ENCODE measurements at places on chromosomes 13 and 19.

- DNase-seq: no peak
Measured at GRCh38 chr13:85806553-85807175, 7.4 kb upstream of the SLITRK6 start.

GRCh38 chr19:16497042-16497441 is 848 bp downstream of the C19orf44 start:
- no peak for DNase-seq

DNA sequence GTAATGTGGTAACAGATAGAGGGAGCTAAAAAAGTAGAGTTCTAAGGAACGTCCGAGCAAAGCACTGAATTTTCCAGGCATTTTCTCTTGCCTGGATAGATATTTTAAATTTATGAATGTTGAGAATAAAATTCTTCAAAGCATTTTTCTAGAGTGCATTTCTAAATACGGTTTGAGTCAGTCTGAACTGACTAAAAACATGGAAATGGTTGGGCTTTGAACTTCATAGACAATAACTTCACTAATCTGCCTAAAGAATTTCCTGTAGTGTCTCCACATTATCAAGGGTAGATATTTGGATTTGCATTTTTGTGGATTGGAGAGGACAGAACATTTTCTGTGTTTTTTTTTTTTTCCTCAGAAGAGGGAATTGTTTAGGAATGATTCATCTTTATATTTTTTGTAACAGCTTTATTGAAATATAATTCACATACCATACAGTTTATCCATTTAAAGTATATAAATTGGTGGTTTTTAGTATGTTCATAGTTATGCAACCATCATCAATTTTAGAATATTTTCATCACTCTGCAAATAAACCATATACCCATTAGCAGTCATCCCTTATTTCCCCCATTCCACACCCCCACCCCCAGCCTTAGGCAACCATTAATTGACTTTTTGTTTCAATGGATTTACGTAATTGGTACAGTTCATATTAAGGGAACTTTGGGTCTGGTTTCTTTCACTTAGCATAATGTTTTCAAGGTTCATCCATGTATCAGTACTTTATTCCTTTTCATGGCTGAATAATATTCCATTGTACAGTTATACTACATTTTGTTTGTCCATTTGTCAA is 20.7 kb downstream of the GARRE1 start:
- DNase-seq: no peak

GRCh38 chr19:12769689-12770088 is 5.7 kb downstream of the HOOK2 start:
- DNase-seq: peak; percentile 85

GRCh38 chr19:22527554-22527953 is 105.4 kb upstream of the ZNF98 start:
- DNase-seq: no peak

- DNase-seq: no peak
Measured at GRCh38 chr19:48686088-48686487, 9.7 kb upstream of the FUT2 start.

- peak; percentile 40 for DNase-seq
Measured at GRCh38 chr19:13537454-13537853, 31.2 kb upstream of the CACNA1A start.

GRCh38 chr13:62626771-62627170 is 1211.1 kb upstream of the PCDH20 start:
- DNase-seq: peak; percentile 81

DNA sequence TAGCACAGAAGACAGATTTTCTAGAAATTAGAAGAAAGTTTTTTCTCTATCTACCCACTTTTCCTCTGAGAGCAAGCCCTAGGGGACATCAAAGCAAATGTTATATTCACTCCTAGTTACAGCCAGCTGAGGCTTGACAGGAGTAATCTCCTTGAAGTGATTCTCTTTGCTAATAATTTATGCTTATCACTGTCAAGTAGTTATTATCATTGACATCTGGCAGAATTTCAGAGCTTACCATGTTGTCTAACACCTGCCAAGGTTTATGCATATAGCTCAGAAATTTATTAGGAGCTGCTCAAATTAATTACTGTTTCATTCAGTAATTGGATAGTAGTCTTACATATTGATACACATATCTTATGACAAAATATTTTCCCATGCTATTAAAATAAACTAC is 465.9 kb upstream of the ATXN8OS start:
- DNase-seq: no peak

DNA sequence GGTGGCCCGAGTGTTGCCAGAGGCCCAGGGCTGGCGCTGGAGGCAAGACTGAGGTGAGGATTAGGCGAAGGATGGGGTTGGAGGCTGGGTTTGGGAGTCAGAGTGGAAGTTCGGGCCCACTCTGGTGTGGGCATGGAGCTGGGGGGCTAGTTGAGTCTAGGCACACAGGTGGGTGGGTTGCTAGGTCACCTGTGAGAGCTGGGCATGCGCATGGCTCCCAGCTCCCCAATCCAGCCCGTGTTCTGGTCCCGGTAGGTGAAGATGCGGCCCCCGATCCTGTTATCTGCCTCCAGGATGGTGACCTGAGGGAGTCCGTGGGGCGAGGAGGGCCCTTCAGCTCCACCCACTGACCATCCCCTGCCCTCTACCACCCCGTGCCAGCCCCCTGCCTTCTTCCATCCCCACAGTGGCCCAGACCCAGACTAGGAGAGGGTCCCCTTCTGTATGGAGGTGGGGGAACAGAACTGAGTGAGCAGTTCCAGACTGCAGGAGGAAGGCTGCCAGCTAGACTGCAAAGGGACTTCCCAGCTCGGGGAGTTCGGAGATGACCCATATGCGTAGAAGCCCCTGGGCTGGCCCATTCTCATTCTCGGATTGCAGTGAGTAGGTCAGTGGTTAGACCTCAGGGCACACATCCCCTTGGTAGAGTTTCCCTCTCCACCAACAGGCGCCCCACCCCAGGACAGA is 1.7 kb downstream of the IL4I1 start:
- DNase-seq: no peak

GRCh38 chr19:48867123-48867745 is 1.2 kb downstream of the PLEKHA4 start:
- DNase-seq: no peak

DNA sequence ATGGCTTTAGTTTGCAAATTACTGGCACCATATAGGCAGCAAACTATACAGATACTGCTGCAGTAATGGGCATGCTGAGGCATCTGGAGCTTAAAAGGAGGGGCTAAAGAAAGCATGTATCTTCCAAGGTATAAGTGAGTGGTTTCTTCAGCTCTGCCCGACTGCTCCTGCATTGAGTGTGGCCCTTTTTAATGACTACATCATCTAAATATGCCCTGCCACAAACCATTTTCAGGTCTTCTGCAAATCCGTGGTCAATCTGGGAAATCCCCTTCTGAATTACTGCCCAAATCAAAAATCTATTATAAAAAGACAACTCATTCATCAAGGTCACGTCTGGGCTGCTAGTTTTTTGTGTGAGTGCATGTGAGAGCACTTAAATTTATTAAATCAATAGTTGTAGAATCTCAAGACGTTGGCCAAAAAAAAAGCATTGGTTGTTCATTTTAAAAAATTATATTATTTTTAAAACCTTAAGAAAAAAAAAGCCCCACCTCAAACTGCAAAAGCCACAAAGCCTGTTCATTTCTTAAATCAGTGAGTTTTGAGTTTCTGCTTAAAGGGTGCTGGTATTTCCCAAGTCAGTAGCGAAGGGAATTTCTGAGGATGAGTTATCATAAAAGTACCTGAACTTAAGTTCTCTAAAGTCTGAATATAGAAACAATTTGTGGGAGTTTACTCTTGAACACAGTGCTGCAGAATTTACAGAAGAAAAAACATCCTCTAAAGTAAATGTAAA is 16.3 kb downstream of the LCP1 start:
- no peak for DNase-seq

DNA sequence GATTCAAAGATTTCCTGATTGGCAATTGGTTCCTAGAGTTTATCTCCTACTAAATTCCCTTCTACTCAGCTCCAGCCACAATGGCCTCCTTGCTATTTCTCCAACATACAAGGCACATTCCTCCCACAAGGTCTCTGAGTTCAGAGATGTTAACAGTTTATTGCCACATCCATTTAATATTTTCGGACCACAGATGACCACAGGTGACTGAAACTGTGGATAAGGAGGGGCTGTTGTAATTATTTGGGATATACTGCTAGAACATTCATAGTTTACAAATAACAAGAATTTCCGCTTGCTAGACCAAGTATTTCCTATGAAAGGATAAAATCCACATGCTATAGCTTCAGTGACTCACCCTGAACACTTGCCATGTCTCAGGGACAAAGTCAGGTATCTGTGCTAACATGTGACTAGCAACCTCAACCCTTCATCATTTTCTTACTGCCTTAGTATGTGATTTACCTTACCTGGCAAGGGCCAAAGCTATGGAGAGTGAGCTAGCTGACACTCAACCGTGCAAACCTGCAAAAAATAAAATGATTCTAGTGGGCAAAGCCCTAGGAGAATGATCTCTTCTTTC is 117.7 kb downstream of the TBC1D4 start:
- DNase-seq: no peak

DNA sequence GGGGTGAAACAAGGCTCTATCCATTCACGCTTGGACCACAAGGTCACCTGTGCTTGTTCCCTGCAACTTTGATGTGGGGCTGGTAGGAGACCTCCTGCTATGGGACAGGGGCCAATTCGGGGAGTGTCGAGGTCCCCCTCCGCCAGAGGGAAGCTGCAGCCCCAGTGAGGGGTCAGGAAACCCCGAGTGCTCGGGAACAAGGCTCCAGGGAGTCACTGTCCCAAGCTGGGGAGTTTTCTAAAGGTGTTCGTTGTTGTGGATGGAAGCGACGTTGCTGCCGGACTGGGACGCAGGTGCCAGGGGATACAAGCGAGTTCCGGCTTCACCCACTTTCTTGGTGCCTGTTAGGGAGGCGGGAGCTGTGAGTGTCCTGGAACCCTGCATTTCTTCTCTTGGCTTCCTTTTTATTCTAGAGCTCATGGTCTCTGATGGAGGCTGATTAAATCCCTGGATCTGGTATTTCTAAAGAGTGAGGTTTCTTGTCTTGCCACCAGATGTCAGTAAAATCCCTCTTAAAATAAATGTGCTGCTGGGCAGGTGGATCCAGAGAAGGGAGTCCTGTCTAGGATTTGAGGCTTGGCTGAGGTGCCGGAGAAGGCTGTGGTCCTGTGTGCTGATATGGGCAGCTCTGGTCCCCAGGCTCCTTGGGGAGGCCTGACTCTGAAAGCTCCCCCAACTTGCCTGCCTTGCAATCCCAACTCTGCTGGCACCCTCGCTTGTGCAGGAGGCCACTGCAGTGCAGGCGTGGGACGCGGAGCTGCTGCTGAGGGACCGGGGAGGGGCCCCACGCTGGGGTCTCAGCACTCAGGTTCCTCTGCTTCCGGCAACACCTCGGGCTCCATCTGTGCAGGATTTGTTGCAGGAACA is 153.9 kb downstream of the TEX29 start:
- no peak for DNase-seq

DNA sequence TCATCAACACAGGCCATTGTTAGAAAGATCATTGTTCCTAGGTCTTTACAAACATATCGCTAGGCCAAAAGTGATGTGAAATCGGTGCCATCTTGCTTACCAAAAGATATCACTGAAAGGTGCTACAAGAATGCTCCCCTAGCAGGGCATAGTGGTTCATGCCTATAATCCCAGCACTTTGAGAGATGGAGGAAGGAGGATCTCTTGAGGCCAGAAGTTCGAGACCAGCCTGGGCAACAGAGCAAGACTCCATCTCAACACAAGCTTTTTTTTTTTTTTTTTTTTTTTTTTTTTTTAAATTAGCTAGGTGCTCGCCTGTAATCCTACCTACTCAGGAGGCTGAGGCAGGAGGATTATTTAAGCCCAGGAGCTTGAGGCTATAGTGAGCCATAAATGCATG is 92.1 kb downstream of the DACH1 start:
- DNase-seq: no peak

- no peak for DNase-seq
Measured at GRCh38 chr13:106752584-106753170, 184.7 kb upstream of the ARGLU1 start.

Measured in WTC11 (cell line).